ENCODE measurements at places on chromosomes 16 and 17.

- DNase-seq = no peak
Observed at GRCh38 chr16:2096853-2097595, 38.7 kb downstream of the PKD1 start.

DNA sequence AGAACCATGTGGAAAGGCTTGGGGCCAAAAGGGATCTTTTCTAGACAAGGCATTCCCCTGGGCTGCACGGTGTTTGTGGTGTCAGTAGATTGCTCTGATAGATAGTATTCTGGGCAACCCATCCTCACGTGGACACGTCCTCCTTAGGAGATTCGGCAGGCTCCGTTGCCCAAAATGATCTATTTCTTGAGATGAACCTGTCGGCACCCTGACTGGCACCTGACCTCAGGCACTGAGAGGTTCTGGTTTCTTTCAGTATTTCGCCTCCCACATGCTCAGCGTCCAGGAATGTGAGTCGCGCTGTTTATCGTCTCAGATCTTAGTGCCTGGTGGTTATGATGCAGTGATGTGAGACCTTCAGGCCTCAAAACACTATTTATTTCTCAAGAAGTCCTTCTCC, 89.7 kb downstream of the MARCHF10 start:
- DNase-seq = no peak

GRCh38 chr16:30094541-30095165, 1.4 kb downstream of the YPEL3 start:
- DNase-seq = no peak

DNA sequence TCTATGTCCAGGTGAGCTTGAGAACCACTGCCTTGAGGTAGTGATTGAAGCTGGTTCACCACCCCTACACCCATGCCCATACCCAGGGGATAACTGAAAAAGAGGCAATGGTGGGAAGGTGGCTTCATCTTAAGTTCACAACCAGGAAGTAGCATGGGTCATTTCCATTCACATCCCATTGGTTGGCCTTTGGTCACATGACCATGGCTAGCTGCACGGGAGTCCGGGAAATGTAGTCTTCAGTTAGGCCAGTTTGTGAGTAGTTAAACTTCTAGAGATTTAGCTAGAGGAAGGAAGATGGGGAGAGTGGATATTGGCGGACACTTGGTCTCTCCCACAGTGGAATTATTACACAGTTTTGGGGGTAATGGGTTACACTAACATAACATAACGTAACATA, 92.9 kb downstream of the RGS9 start:
- no peak for DNase-seq

- DNase-seq = no peak
Observed at GRCh38 chr17:67281053-67281452, 36.1 kb upstream of the HELZ start.

DNA sequence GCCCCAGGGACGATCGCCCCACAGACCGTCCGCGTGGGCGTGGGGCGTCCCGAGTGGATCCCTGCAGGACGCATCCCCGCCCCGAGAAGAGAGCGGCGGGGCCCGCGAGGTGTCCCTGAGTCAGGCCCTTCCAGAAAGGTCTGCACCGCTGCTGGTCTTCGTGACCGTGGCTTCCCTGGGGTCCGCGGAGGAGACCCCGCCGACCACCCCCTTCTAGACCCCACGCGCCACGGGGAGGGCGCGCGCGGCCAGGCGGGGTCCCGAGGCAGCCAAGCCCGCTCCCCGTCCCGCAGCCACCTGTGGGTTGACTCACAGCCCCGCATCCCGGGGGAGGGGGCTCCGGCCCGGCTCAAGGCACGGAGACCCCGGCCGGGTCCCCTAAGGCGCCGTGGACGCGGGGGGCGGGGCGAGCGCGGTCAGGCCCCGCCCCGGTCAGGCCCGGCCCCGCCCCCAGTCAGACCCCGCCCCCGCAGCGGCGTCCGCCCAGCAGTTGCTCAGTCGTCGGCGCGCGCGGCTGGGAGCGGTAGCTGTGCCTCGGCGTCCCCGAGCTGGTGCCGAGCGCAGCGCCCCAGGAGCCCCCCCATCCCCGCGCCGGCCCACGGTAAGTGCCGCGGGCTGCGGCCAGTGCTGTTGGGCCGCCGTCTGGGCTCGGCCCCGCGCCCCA, at the start of gene BAIAP3:
Gene BAIAP3, plus strand, starts transcription at position 497 of the 664 bp plus-strand sequence. CDS start 4,905 bp downstream, outside the sequence.
- DNase-seq = no peak

GRCh38 chr16:89023621-89024511, 46.9 kb upstream of the CBFA2T3 start:
- no peak for DNase-seq

GRCh38 chr16:81810361-81810760, 31.3 kb downstream of the PLCG2 start:
- no peak for DNase-seq

DNA sequence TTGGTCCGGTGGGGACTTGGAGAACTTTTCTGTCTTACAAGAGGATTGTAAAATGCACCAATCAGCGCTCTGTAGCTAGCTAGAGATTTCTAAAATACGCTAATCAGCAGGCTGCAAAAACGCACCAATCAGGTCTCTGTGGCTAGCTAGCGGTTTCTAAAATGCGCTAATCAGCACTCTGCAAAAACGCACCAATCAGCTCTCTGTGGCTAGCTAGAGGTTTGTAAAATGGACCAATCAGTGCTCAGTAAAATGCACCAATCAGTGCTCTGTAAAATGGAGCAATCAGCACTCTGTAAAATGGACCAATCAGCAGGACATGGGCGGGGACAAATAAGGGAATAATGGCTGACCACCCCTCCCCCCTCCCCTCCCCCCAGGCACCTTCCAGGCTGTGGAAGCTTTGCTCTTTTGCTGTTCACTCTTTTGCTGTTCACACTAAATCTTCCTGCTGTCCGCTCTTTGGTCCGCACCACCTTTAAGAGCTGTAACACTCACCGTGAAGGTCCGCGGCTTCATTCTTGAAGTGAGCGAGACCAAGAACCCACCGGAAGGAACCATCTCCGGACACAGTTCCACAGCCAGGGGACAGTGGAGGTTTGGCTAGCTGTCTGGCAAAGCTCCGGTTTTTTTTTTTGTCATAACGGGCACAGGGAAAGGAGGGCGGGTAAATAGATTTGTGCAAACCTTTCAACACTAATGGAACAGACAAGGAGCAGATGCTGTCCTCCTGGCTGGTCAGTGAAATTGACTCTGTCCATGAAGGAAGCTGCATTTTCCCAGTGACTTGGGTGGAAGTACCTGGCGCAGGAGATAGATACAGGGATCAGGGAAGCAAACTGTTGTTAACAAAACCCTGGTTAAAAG, 8.3 kb downstream of the PITPNC1 start:
- DNase-seq = no peak

GRCh38 chr17:42665581-42666001, 6.5 kb downstream of the TUBG2 start:
- no peak for DNase-seq

- no peak for DNase-seq
Observed at GRCh38 chr17:57609125-57609877, 135.8 kb downstream of the CCDC182 start.

- no peak for DNase-seq
Observed at GRCh38 chr17:3990386-3991127, 26.3 kb upstream of the ATP2A3 start.

GRCh38 chr17:43935204-43935925, 6.9 kb downstream of the PPY start:
- DNase-seq = no peak

GRCh38 chr17:71115669-71115972, 946.3 kb downstream of the KCNJ2 start:
- no peak for DNase-seq

- DNase-seq = no peak
Observed at GRCh38 chr16:86080131-86080875, 181.3 kb downstream of the IRF8 start.

- DNase-seq = no peak
Observed at GRCh38 chr16:83878838-83879237, 20.1 kb upstream of the MLYCD start.

DNA sequence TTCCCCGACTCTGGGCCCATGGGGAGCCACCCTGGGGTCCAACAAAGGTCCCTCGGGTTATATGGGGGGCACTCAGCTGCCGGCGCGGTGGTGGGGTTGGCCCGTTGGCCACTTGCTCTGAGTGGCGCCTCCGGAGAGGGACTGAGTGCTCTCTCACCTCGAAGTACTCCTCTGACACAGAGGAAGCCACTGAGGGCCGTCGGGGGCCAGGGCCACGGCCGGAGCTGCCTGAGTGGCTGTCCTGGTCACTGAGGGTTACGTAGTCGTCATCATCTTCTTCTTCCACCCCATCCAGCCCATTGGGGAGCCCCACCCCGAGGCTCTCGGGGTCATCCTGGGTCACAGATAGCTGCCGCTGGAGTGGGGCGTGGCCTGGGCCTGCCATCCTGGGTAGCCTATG, 25.7 kb downstream of the SLC5A10 start:
- DNase-seq = no peak

GRCh38 chr16:61944004-61944403, 92.2 kb downstream of the CDH8 start:
- no peak for DNase-seq

DNA sequence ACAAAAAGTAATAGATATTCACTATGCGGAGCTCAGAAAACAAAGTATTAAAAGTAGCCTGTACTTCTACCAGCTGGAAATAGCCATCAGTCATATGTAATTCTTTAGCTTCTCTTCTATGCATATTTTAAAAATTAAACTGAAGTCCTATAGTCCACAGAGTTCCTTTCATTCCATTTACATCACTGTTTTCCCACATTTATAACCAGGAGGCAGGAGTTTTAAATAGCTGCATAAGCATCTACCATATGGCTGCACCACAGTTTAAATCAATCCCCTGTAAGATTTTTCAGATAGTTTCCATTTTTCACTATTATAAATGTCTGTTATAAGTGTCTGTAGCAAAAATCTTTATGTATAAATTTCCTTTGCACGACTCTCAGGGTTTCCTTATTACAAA, 45.1 kb downstream of the ZFHX3 start:
- no peak for DNase-seq

DNA sequence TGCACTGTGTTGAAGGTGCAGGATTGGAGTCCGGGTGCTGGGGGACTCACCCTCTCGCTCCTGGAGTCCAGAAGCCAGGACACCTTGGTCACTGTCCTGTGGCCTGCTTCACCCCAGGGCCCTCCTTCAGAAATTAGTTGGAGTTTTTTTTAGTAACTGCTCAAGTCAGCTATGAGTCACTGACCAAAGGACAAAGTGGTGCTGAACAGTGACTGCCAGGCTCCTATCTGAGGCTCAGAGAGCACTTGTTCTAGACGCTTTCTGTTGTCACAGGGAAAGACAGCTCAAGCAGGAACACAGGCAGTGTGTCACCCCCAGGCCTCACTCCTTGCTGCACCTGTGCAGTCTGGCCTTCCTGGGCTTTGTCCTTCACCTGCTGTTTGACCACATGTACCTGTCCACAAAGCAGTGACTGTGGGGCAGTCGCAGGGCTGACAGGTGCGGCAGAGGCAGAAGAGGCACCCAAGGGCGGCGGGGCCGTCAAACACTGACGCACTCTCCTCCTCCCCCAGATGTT, 4.1 kb upstream of the FAAP100 start:
- DNase-seq = no peak

- DNase-seq = no peak
Observed at GRCh38 chr17:78832541-78832810, 8.1 kb downstream of the USP36 start.

GRCh38 chr16:87138316-87138715, 178.9 kb downstream of the C16orf95 start:
- DNase-seq = no peak

- DNase-seq = no peak
Observed at GRCh38 chr16:80914379-80915078, 92.2 kb downstream of the CMC2 start.

- no peak for DNase-seq
Observed at GRCh38 chr16:30004424-30004776, 6.4 kb downstream of the DOC2A start.

DNA sequence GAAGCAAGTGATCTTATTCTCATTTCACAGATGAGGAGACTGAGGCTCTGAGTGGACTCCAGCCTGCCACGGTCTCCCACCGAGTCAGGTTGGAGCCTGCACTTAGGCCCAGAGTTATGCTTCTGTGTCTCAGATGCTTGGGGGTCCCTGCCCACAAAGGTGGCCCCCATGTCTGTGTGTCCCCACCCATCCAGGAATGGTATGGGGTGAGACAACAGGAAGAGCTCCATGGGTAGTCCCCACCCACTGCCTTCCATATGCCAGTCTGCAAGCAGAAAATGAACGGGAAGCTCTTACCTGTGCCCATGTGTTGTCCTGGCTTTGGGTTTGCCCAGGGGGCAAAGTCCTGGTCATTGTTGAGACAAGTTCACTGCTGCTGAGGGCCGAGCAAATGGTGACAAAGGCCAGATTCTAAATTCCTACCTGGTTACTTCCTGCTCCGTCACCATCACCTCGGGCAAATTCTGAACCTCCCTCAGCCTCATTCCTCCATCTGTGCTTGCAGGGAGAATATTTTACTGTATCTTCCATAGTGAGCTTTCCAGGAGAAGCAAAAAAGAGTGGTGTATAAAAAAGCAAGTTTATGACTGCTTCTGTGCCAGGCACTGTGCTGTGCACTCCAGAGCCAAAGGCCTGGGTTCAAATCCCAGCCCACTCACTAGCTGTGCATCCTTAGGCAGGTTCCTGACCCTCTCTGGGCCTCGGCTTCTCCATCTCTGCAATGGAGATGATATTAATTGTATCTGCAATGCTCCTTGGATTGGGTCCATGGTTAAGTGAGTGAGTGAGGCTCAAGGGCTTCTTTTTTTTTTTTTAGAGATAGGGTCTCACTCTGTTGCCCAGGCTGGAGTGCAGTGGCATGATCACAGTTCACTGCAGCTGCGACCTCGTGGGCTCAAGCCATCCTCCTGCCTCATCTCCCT, 9.3 kb downstream of the IL4R start:
- no peak for DNase-seq

DNA sequence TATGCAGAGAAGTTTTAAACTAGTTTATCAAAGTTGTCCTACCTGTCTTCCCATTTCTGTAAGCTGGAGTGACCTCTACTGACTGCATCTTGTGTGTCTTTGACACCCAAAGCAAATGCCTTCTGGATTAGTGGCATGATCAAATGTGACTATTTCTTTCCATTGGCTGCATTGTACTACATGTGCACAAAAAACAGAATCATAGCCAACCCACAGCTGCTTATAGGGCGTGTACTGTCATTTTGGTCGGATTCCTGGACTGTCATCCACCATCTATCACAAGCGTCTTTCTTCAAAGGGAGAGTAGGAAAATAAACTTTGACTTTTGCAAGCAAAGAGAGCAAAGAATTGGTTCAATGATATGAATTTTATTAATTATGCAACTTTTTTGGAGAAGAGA, 310.6 kb downstream of the MAP2K6 start:
- DNase-seq = no peak

DNA sequence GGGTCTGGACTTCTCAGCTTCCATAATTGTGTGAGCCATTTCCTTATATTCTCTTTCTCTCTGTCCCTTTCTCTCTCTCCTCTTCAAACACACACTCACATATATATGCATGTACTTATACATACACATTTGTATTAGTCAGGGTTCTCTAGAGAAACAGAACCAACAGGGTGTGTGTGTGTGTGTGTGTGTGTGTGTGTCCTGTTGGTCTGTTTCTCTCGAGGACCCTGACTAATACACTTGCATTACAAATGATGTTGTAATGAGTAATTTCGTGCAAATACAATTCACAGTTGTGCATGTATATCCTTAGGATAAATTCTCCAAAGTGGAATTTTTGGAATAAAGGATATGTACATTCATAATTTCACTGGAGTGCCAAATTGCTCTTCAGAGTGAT, 115.3 kb downstream of the NPIPB5 start:
- DNase-seq = no peak

- DNase-seq = no peak
Observed at GRCh38 chr17:7292729-7293128, 1.7 kb downstream of the YBX2 start.
